Epithelial cell of proximal tubule (primary cell): ENCODE measurements at places on chromosomes 2 and 18. TPM values are rescaled to one million over a fixed set of nuclear protein-coding genes. Genes with fewer than 3 reads are reported as not detected.

The ZNF638 gene
- 67.7 and 69.0 TPM in 2 replicates for total RNA-seq

The CHRND gene
- total RNA-seq, result not detected in 2 replicates

The SPDYA gene
- not detected in 2 replicates for total RNA-seq

The TCF23 gene
- not detected in 2 replicates for total RNA-seq
